ENCODE measurements at places on chromosomes 3 and 15. TPM values are rescaled to one million over a fixed set of nuclear protein-coding genes. Genes with fewer than 3 reads are reported as not detected.

GRCh38 chr3:157387708-157388435 lies 48.8 kb upstream of the PTX3 start:
- DNase-seq, result no peak
- no peak overlapping the region for H3K4me3 ChIP-seq
- no peak overlapping the region for H3K27ac ChIP-seq

DNA sequence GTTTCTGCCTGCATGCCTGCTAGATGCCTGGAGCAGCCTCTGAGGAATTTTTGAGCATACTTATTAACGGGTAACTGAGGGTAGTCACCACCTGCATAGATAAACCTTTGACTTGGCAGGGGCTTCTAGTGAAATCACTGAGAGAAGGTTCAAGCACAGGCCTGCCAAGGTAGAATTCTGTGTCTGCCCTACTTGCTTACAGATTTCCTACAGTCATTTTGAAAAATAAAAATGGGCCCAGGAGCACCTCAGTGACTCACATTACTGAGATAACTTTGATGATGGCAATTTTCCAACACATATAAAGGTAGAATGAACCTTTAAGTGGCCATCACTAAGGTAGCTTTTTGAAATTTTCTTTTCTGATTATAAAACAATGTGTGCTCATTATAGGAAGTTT lies 10.8 kb downstream of the CRTAP start:
- H3K27ac ChIP-seq, result no peak overlapping the region
- no peaks in the 10 kb centered on the region for H3K4me1 ChIP-seq
- no peak for DNase-seq

GRCh38 chr15:35118960-35119359 lies 33.9 kb upstream of the NANOGP8 start:
- no peak for DNase-seq
- H3K27ac ChIP-seq, result no peak overlapping the region
- H3K27me3 ChIP-seq, result no peaks in the 10 kb centered on the region
- H3K36me3 ChIP-seq, result no peaks in the 10 kb centered on the region

DNA sequence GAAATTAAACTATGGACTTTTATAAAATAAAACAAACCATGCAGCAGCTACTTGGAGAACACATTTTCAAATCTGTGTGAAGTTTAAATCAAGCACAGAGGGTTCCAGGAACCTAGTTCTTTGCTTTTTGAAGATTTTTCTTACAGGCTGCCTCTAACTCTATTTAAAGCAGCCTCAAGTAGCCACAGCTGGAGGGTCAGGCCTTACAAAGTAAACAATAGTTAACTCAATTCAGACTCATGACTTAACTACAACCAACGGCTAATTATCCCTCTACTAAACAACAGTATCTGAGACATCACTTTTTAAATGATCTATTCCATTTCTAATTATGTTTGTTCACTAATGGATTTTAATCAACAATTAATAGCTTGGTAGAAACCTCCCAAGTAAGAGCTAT lies 9.8 kb downstream of the LRIG1 start:
- no peak overlapping the region for H3K4me3 ChIP-seq
- no peaks in the 10 kb centered on the region for H3K27me3 ChIP-seq
- no peaks in the 10 kb centered on the region for H3K36me3 ChIP-seq
- no peak for DNase-seq
- H3K27ac ChIP-seq, result peak overlapping the region; percentile 54

DNA sequence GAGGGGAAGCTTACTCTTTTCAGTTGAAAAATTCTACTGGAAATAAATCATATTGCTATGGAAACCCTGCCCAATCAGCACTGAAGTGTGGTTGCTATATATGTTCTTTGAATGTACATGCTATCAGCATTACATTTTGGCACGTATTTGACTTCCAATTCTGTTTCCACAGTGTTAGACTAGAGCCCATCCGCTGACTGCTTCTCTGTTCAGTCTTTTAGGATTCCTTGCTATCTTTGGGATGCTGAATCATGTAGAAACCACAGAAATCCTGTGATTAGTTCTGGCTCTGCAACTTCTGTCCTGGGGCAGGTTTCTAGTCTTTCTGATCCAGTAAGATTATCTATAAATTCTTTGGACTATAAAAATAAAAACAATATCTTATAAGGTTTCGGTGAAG lies 128.2 kb upstream of the SLC7A14 start:
- no peaks in the 10 kb centered on the region for H3K4me1 ChIP-seq
- DNase-seq, result no peak
- no peak overlapping the region for H3K27ac ChIP-seq
- H3K4me3 ChIP-seq, result no peak overlapping the region

- H3K4me3 ChIP-seq, result no peak within 1 kb of the TSS
- H3K4me1 ChIP-seq, result no peaks in the 10 kb centered on the region
- H3K27ac ChIP-seq, result no peak within 1 kb of the TSS
- DNase-seq, result no peak
- H3K27me3 ChIP-seq, result no peaks in the 10 kb centered on the region
Observed at GRCh38 chr3:114178770-114179368, at the start of gene DRD3. TSS of gene DRD3 (minus strand) at chr3:114179052. CDS start at chr3:114171992, 7,060 bp downstream.

MAP6D1 gene
- not detected for total RNA-seq

CADPS gene
- total RNA-seq, result 6.1 TPM

NPAP1 gene
- total RNA-seq, result not detected

Measured in colonic mucosa (tissue), 4 donors.